Left lung (tissue), 14 donors: ENCODE measurements at places on chromosomes 16 and 17. TPM values are rescaled to one million over a fixed set of nuclear protein-coding genes. Genes with fewer than 3 reads are reported as not detected.

KRTAP2-2 gene
- polyA plus RNA-seq: not detected

HSD11B2 gene
- polyA plus RNA-seq: 65.2 TPM

SDR42E2 gene
- 0.34 TPM for polyA plus RNA-seq

DLX4 gene
- 1.2 TPM for polyA plus RNA-seq

ANTKMT gene
- polyA plus RNA-seq: 9.6 TPM

BCAR1 gene
- 60.8 TPM for polyA plus RNA-seq

GRCh38 chr17:19670908-19671307, 22.4 kb downstream of the ALDH3A2 start:
- no peak for DNase-seq

GRCh38 chr16:20372701-20373100, 20.2 kb upstream of the UMOD start:
- no peak for DNase-seq

DNA sequence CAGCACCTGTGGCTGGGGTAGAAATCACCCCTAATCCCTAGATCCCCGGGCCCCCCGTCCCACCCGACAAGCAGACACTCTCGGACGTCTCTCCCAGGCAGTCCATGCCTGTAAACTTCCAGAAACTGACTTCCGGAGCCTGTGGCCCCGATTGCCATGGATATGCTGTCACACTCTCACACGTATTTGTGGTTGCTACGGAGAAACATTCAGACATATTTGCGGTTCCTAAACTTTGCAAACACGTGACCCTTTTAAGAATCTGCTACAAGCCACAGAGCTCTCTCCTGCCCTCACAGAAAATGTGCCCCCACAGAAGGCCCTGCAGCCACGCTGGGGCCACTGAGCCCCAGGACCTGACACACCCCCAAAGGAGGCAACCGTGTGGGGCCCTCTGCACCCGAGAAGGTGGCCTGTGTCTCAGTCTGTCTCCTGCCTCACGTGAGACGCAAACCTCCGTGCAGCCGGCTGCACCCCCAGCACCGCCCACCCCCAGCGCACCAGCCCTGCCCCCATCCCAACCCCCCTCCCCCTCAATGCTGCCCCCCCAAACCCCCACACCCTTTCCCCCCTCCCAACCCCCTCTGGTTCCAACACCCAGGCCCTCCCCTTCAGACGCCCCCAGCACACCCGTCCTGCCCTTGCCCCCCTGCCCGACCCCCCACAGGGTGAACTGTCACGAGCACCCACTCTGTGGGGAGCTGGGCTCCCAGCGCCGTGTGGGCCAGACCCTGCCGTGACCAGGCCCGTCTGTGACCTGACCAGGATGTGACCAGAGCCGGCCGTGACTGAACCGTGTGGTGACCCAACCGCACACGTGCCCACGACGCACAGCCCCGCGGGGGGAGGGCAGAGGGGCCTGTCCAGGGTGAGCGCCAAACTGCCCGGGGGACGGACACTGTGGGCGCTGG, 66.3 kb upstream of the METRNL start:
- peak; percentile 87 for DNase-seq

GRCh38 chr16:3173892-3174617, 13.9 kb upstream of the OR1F1 start:
- DNase-seq: no peak

DNA sequence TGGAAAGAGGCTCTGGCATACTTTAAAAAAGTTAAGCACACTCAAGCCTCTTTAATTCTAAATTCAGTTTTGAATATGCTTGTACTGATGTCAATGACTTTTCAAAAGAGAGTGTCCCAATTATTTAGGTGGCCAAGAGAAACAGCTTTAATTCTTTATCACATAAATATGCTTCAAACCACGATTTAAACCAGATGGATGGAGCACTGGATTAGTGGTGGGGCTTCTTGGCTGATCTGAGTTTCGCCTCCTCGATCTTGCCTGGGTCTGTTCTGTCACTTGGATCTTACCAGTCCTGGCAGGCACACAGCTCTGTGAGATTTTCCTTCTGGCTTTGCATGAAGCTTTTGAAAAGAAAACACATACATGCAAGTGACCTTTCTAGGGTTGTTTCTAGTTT, 467.8 kb downstream of the MAF start:
- peak; percentile 94 for DNase-seq

DNA sequence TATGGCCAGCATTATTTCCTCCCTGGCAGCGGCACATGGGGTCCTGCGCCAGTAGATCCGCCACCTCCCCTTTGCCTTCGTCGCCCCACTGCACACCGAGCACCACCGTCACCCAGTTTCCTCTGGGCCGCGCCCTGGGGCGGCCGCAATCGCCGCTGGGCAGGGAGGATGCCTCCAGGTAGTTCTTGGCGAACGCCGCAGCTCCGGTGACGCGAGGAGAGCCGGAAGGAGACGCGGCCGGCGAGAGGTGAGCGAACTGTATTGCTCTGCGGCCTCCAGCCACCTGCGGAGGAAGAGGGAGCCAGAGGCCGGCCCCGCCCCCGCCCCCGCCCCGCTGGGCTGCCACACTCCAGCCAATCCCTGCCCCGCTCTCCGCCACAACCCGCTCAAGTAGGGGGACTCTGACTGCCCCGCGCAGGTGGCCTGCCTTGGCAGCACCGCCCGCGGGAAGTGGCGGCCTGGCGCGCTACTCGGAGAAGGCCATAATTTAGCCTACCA, 11.8 kb upstream of the SLFN13 start:
- peak; percentile 35 for DNase-seq
